ENCODE measurements at places on chromosomes 5 and 9.

DNA sequence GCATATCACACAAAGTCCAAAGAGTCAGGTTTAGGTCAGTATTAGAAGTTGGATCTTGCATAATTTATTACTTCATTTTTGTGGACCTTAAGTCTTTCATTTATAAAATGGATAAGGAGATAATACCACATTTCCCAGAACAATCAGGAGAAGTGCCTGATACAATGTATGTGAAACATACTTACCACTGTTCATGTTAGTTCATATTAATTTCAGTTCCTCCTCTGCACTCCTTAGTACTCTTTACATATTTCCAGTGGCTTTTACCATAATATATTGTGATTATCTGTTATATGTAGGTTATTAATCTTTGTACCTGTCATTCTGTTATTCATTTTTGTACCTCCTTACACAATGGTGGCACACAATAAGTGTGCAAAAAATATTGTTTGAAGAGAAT, 214.4 kb downstream of the ARL15 start:
- no peak for DNase-seq

DNA sequence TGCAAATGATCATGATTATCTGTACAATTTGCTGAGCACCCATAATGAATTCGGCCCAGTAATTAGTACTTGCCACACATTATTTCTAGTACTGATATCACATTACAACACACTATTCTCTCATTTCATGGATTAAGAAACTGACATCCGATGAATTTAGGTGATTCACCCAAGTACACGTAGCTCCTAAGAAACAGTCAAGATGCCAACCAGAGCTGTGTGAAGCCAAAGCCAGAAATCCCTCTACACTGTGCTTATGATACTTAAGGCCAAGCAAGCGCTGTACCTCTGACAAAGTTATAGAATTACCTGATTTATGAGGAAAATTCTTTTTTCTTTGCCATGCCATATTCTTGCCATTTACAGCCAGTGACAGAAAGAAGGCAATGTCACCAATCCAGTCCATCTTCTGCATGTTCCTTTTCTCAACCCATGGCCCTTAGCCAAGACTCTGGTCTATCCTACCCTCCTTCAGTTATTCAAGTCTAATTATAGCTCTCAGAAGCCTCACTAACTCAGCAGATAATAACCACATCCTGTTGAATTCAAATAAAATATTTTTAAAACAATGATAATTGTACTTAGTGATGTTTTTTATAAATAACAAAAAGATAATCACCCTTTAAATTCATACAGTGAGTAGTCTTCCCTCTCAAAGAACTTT, 74.3 kb upstream of the PTGER4 start:
- no peak for DNase-seq

- no peak for DNase-seq
These were observed 4.6 kb upstream of the DNAJC18 start for GRCh38 chr5:139443831-139444453.

DNA sequence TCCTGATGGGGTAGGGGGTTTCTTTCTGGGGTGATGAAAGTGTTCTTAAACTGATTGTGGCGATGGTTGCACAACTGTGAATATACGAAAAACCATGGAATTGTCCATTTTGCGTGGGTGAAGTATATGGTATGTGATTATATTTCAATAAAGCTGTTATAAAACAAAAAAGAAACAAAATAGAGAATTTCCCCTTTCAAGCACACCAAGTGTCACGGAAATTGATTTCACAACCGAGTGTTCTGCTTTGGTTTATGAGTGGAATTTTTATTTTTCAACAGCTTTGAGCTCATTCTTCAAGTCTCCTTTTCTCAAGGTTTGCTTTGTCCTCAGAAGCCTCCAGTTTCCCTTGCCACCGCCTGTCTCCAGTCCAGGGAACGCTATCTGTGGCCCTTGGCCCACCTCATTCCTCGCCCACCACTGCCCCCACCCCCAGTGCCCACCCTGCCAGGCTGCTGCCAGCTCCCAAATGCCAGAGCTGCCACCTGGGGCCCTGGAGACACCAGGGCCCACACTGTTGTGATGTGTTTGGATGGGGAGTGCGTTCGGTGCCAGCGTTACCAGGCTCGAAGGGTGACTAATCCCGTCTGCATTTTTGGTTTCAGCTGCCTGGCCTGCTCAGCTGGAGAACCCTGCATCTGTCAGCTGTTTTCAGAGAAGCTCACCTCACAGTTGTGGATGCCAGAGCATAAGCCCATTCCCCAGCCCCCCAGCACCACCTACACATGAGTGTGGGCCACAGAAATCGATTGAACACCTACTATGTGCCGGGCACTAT, 30.4 kb downstream of the DUSP1 start:
- DNase-seq, result no peak

DNA sequence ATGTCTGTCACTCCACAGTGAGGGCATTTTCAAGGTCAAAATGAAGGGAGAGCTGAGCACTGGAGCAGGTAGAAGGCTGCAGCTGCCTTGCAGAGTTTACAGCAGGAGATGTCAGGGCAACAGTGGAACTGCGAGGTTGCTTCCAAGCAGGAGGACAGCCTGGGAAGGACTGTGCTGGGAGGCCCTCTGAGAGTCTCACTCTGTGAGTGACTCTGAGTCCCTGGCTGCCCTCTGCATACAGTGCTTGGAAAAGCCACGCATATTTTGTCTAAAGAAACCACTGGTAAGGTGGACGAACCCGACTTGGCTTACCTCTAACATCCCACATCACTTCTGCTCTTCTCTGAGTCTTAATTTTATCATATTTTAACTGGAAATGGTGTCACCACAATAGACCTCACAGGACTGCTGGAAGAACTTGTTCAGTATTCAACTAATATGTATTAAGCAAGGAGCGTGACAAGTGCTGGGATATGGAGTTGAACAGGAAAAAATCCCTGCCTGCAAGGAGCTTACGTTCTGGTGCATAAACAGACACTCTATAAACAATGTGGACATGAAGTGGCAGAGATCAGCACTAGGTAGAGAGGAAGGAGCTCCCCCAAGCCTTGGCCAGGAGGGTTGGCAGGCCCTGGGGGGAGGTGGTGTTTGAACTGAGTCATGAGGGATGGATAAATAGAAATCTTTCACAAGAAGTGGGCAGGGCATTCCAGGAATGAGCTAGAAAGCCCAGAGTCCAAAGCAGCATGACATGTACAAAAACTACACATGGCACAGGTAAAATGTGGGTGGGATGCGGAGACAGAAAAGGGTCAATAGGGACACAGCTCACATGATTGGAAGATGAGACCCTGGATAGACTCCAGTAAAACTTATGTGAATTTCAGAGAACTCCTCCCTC, 64.0 kb upstream of the FOXE1 start:
- DNase-seq, result no peak

All from activated CD8-positive, alpha-beta memory T cell treated with anti-CD3 and anti-CD28 coated beads, Interleukin-2, amount 50 U/mL, for 4 hours (primary cell).